Fibroblast of skin of abdomen (primary cell): ENCODE measurements at places on chromosomes 1 and 21.

DNA sequence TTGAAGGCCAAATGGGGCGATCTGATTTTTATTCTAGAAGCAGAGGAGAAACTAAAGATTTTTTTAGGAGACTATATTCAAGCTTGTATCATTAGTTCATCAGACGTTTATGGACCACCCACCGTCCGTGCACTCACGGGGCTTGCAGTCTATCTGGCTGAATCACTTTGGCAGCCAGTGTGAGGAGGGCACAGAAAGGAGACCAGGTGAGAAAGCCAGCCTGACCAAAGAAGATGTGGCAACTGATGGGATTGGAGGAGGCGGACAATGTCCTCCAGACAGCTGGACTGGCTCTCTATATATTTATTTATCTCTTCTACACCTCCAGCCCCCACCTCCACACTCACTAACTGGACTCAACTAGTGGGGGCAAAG lies 822 bp upstream of the ELOVL1 start:
- DNase-seq = no peak

GRCh38 chr1:65174585-65174984 lies 26.6 kb downstream of the AK4 start:
- DNase-seq = peak; percentile 96

GRCh38 chr1:109255097-109255651 lies 5.8 kb downstream of the CELSR2 start:
- no peak for DNase-seq

GRCh38 chr1:67686267-67687197 lies 1.5 kb downstream of the GADD45A start:
- peak; percentile 99 for DNase-seq

- no peak for DNase-seq
Observed at GRCh38 chr1:248814351-248814750, 11.4 kb downstream of the SH3BP5L start.

DNA sequence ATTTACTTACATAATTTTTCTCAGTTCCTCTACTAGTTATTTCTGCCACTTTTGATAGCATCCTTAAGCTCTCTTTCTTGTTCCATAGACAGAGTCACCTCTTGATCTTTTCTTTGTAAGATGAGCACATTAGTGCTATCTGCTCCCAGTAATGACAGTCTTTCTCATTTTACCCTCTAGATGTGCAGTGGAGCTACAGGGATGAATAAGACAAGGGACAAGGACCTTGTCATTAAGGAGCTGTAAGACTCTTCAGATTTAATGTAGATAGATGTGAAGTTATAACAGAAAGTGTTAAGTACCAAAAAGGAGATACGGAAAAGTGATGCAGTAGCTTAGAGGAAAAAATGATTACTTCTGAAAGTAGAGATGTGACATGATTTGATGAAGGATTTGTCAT lies 20.4 kb downstream of the SCP2 start:
- DNase-seq = no peak

GRCh38 chr1:201750934-201751333 lies 78.0 kb upstream of the IPO9 start:
- DNase-seq = peak; percentile 66

GRCh38 chr1:53296117-53296749 lies 31.6 kb downstream of the LRP8 start:
- no peak for DNase-seq

DNA sequence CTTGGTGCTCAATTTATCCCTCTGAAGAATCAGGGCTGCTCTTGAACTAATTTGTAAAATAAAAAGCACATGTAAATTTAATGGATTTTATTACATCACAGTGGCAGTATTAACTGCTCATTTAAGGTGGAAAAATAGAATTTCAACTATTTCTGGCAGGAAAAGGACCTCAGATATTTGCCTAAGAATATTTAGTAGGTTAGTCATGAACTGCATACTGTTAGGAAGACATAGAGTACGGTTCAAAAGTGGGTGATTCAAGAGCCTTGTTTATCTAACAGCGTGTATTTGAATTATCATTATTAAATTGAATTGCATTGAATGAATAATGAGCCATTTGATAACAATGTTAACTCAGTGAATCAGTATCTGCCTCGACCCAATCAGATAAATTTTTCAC lies 248.8 kb upstream of the PBX1 start:
- DNase-seq = peak; percentile 67

DNA sequence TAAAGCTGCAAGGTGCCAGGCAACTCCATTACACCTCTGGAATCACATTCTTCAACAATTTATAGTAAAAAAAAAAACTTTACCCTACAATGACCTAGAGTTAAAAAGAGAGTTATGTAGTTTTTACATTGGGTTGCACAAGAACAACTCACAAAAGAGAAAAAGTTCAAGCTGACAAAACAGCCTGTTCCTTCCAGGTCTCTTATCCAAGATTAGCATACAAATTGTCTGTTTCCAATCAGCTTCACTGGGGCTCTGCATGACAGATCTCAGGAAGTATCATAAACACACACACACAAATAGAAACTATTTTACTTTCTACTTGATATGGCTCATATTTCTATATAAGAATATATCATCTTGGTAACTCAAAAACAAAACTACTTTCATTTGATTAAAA lies 154.6 kb downstream of the PCNX2 start:
- no peak for DNase-seq

DNA sequence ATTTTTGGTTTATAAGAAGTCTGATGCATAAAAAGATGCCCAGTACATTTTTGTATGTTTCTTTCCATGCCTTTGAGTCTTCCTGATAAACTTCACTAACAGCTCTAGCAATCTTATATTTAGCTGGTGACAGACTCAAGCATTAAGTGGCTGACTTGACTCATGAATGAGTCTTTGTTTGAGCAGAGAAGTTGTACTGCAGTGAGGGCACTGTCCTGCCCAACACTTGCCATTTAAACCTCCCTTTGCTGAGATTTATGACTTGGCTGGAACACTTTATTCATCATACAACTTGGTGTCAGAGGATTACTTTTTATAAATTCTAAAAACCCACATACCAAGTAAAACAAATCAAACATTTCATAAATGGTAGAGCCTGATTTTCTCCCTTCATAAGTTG lies 14.6 kb upstream of the CAMSAP2 start:
- DNase-seq = no peak

GRCh38 chr1:213982672-213983492 lies 4.9 kb upstream of the PROX1 start:
- no peak for DNase-seq

GRCh38 chr1:2230781-2231531 lies 2.8 kb downstream of the SKI start:
- DNase-seq = no peak

DNA sequence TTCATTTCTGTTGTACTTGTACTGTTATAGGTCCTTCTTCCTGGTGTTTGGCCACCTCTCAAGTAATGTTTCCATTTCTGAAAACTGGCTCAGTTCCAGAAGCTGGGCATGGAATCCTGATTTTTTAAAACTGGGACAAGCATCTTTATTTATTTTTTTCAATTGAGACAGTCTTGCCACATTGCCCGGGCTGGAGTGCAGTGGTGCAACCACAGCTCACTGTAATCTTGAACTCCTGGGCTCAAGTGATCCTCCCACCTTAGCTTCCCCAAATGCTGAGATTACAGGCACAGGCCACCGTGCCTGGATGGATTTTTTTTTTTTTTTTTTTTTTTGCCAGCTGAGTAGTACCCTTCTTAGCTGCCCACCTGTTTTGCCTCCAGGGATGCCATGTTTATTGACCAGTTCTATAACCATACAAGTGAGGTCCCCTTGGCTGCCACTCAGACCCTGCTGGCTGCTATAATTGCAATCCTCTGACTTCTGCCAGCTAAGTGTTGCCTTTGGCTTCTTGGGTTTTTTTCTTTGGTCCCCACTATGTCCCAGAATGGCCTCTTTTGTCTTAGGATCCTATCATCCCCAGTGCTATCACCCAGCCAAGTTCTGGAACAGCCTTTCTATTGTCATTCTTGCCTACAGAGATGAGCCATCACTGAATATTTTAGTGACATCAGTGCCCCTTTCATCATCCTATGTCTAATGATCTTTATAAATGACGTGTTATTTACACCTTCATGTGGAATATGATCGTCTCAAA lies 3.9 kb upstream of the DIP2A start:
- no peak for DNase-seq

- no peak for DNase-seq
Observed at GRCh38 chr21:33674226-33674625, 31.9 kb downstream of the ITSN1 start.

DNA sequence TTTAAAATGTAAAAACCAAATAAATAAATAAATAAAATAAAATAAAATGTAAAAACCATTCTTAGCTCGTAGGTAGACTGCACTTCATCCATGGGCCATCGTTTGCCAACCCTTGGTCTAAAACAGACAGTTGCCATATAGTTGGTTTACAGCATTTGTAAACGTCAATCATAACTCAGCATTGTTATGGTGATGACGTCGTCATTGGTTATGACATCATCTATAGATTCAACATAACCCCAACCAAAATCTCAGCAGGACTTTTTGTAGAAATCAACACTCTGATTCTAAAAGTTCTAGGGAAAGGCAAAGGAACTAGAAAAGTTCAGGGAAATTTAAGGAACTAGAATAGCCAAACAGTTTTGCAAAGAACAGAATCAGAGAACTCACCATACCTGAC lies 15.8 kb upstream of the SUMO3 start:
- DNase-seq = no peak

- DNase-seq = peak; percentile 33
Observed at GRCh38 chr1:6888268-6888667, 103.0 kb downstream of the CAMTA1 start.

DNA sequence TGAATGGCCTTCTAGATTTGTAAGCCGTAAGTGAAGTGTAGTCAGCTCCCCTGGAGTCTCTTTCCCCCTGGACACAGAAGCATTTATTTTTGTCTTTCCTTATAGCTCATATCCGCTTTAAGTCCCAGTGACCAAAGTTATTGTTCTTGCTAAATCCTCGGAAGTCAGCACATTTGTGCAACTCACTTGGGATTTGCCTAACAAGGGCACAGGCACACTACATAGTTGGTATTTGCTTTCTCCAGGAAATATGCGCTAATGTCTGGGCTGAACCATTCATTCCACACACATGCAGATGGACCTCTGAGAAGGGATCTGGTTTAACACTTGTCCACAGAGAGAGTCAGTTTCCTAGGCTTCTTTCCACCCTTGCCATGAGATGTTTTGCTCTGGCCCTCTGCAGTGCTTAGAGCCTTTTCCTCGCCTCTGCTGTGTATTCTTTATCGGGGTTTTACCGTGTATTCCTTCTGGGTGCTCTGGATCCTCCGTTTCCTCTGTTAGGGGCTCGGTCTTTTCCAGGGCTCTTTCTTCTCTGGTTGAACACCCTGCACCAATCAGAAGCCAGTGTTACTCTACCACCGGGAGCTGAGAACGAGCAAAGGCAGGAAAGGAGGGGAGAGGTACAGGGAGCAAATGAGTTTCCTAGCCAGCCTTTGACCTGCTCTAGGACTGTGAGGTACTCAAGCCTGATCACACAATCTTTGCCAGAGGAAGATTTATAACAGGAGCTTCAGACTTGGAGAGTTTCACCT lies 72.4 kb downstream of the ABCA4 start:
- DNase-seq = peak; percentile 78

DNA sequence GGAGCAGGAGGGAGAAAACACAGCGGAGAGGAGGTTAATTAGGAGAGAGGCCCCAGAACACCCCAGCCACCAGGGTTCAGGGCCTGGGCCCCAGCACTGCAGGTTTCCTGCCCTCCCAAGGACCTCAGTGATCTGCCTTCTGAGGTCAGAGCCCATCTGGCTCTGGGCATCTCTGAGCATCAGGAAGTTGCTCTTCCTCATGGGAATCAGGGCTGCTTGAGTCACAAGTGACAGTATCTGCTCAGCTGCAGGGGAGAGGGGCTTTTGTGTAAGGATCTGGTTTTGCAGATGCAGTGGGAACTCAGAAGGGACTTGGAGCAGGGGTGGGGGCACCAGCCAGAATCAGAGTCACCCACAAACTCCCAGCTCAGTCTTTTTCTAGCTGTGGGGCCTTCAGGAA lies 472.1 kb downstream of the PTPRU start:
- DNase-seq = peak; percentile 30

GRCh38 chr1:35453031-35453430 lies 104.2 kb downstream of the KIAA0319L start:
- no peak for DNase-seq

GRCh38 chr1:10052347-10052746 lies 19.6 kb downstream of the UBE4B start:
- no peak for DNase-seq

DNA sequence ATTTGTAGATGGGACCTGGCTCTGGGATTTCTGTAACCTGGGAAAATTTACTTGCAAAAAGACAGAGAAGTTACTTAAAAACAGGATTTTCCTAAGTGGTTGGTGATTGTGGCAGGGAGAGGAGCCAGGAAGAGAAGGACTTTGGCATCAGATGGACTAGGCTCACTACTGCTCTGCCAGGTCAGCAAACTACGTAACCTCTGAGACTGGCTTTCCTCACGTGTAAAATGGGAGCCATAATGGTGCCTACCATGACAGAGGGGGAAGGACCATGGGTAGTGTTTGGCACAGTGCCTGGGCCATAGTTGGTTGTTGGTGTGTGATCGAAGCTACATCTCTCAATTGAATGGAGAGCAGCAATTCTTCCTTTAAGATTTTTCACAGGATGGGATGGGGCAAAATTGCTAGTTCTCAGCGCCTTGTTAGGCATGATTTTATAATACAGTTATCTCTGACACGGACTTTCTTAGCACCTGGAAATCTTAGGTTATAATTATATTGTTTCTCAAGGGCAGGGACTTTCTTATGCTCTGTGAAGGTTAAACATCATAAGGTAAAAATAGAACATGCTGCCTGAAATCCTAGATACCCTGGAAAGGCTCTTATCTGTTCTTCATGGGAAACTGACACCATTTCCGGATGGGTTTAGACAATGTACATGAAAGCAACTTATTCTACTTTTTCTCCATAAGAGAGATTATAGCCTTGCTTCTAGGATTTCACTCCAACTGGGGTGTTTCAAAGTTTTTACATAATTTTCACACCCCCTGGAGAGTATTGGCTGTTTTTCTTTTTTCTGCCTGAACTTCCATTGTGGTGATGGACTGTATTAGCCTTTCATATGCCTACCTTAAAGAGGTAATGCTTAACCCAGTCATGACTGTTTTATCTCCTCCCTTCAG lies 10.9 kb downstream of the ROR1 start:
- no peak for DNase-seq

GRCh38 chr21:29697555-29698193 lies 242.1 kb downstream of the GRIK1 start:
- DNase-seq = peak; percentile 27

DNA sequence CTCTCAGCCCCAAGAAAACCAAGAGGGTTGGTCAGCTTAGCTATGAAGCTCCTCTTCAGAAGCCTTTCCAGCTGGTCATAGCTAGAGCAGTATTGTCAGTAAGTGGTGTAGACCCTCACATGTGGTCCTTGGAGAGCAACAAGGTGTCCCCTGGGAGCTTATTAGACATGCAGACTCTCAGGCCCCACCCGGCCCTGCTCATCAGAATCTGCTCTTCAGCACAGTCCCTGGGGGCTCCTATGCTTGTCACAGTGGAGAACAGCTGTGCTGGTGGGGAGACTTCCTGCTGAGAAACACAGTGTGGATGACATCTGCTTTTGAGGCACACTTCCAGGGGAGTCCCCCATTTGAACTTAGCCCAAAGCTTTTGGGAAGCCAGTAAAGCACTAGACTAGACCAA lies 21.9 kb upstream of the NEK2 start:
- no peak for DNase-seq
